ENCODE measurements at places on chromosomes 3 and 15.

GRCh38 chr3:42702982-42703694 is 540 bp upstream of the HHATL start:
- no peak for DNase-seq

- no peak for DNase-seq
Measured at GRCh38 chr15:83198476-83198875, 9.1 kb downstream of the HDGFL3 start.

- DNase-seq: no peak
Measured at GRCh38 chr3:6551165-6551564, 309.8 kb upstream of the GRM7 start.

GRCh38 chr3:156614642-156615511 is 59.5 kb upstream of the TIPARP start:
- no peak for DNase-seq

GRCh38 chr3:123961508-123961856 is 453 bp upstream of the CCDC14 start:
- DNase-seq: no peak

DNA sequence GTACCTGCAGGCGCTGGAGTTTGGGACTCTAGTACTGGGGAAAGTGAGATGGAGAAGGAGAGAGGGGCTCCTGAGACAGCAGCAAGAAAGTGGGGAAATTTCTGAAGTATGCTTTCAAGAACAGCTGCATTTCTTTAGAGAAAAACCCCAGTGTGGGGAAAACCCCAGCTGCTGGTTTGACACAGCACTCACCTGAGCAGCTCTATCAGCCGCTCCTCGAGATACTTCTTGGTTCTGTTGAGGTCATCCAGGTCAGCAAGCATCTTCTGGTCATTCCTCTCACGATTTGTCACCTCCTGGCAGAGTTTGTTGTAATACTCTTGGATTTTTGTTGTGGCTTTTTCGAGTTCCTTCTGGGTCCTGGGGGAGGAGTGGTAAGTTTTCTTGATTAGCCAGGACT is 18.8 kb downstream of the CXCR6 start:
- no peak for DNase-seq

DNA sequence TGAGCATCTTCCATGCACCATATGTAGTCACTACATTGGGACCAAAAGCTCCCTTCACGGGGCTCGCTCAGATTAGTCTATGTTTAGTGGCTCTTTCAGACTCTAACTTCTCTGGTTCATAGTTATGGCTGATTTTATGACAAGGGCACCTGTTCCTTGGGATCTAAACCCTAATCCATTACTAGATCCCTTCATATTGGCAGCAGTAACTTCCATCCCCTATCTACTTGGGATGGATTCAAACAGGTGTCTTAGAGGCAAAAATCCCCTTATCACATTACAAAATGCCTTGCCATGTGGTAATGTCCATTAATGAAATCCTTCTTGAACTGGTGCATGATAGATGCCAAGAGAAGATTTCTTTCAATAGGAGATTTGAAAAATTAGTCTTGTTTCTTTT is 96.7 kb upstream of the TP63 start:
- DNase-seq: no peak

DNA sequence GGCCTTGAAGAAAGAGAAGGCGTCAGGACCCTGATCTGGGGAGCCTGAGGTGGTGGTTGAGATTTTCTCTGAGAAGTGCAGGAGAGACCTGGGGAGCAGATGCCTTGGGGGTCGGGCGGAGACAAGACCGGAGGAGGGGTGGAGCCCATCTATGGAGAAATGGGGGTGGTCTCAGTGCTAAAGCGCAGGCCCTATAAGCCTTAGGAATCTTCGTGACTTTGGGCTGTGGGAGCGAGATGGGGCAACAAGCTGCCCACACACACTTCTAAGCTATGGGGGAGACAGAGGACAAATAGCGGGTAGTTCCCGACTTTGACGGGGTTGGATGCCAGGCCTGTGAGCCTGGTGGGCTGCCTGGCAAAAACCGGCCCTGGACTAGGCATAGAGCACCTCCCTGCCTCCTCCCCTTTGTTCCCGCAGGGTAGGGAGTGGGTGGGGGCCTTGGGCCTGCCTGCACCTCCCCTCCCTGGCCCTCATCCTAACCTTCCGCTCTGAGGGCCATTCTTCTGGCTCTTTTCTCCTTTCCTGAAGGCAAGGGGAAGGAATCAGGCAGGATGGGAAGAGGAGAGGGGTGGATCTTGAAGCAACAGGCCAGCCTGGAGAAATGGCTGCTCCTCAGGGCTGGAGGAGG is 880 bp downstream of the NISCH start:
- peak; percentile 53 for DNase-seq

DNA sequence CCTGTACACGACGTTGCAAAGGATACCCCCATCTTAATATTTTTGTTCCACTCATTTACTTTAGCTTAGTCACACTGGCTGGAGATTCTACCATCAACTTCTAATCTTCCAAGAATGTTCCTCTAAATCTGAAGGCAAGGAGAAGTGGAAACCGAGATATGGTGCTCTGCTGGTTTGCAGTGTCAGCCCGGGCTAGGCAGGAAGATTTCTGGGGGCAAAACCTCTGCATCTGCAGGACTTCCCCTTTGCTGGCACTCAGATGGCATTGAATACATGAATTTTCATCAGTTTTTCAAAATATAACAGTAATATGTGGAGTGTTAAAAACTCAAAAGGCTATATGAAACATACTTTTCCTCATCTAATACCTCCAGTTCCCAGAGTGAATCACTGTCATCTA is 240.4 kb downstream of the RPLP1 start:
- no peak for DNase-seq

- DNase-seq: peak; percentile 9
Measured at GRCh38 chr3:51712511-51712931, 5.7 kb downstream of the GRM2 start.

DNA sequence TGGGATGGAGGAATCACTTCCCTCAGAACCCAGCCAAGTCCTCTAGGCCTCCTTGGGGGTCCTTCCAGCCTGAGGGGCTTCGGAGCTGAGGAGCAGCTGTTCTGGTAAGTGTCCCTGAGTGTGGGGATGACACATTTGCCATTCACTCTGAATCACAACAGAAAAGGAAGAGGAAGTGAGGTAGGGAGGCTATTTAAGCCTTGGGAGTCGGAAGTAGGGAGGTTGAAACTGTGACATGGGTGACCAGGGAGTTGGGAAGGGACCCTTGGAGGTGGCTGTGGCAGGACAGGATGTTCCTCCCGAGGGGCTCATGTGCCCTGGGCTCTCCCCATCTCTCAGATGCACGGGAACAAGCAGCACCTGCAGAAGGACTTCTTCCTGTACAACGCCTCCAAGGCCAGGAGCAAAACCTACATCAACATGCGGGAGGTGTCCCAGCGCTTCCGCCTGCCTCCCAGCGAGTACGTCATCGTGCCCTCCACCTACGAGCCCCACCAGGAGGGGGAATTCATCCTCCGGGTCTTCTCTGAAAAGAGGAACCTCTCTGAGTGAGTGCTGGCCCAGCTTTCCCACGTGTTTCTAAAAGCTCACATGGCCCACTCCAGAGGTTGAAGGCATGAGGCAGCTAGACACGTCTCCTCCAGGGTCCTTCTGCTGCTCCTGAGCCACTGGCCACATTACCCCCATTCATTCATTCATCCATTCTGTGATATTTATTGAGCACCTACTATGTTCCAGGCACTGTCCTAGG is 43.3 kb downstream of the CAPN3 start:
- no peak for DNase-seq

DNA sequence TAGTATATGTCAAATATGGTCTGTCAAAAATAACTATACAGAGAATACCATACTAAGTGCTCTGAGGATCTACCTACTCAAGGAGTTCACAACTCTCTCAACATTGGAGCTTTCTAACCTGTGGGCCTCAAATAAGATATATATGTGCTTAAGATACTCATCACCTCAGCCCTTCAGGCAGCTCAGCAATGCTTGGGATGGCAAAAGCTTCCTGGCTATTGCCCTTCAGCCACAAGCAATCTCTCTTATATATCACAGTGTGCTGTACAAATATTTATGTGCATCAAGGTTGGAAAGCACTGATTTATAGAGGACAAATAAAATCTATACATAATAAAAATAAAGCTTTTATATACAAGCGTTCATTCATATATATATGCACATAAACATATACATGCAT is 40.3 kb downstream of the ICE2 start:
- no peak for DNase-seq

- no peak for DNase-seq
Measured at GRCh38 chr15:89360294-89360971, 25.8 kb upstream of the POLG start.

DNA sequence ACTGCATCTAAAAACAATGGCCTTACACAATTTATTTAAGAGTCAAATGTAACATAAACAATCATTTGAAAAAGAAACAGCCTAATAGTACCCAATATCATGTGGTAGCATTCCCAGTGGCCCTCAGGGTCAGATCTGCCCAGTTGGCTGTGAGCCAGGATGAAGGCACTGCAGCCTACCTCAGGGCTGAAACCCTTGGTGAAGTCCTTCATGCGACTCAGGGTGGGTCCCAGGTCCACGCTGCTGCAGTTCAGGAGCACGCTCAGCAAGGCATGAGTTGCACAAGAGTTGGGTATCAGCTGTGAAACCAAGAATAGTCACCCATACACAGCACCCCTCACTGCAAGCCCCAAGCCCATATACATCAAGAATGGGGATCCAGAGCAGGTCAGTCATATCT is 37.1 kb downstream of the SEMA3G start:
- no peak for DNase-seq

DNA sequence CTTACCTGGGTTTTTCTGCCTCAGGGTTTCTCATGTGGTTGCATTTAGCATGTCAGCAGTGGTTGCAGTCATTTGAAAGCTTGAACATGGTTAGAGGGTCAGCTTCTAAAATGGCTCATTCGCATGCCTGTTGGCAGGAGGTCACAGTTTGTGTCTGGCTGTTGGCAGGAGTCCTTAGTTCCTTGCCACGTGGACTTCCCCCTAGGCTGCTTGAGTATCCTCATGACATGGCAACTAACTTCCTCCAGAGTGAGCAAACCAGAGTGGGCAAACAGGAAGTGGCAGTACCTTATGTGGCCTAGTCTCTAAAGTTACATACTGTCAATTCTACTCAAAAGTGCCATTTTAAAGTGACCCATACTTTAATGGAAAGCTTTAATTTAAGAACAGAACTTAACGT is 3.4 kb upstream of the UNC13C start:
- DNase-seq: no peak

DNA sequence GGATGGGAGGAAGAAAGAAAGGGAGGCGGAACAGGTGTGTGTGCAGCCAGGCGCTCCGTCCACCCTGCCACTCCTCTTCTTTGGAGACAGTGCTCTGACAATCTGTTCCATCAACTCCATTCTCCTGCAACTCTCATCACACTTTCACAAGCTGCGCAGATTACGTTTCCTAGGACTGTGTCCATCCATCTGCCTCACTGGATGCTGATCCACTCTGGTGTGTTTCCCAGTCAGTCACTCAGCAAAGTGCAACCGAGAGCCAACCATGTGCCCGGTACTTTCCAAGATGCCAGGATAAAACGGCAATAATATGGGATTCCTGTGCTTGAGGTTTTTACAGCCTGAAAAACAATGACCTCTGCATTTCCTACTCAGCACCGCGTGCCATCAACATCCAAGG is 59.6 kb downstream of the SLC12A8 start:
- DNase-seq: no peak

- DNase-seq: no peak
Measured at GRCh38 chr3:108736821-108737220, 20.4 kb downstream of the RETNLB start.

- no peak for DNase-seq
Measured at GRCh38 chr3:45182915-45183871, 37.0 kb upstream of the CDCP1 start.

GRCh38 chr3:107956991-107957900 is 133.6 kb downstream of the CD47 start:
- DNase-seq: peak; percentile 82

DNA sequence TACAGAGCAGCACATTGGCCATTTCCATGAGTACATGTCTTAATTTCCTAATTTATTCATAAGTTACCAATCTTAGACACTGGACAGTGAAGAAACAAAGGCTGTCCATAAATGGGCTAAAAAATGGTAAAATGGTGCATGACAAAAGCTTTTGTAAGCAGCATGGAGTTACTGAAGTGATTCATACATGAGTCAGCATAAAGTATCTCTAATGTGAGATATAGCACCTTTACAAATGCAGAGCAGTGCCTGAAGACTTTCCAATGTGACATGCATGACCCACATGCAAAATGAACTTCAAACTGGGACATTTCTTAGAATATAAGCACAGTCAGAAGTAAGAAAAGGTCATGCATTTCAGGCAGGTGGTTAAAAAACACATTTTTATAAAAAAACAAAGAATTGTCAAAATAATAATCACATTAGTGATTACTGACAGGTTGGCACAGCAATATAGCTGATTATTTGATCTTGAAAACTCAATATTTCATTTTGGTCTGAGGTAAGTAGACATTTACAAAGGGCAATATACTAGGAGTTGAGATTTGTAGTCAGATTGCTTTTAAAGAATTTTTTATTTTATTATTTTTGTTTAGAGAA is 299.3 kb downstream of the PLCL2 start:
- no peak for DNase-seq

- no peak for DNase-seq
Measured at GRCh38 chr3:174342171-174342570, 517.0 kb upstream of the NAALADL2 start.

DNA sequence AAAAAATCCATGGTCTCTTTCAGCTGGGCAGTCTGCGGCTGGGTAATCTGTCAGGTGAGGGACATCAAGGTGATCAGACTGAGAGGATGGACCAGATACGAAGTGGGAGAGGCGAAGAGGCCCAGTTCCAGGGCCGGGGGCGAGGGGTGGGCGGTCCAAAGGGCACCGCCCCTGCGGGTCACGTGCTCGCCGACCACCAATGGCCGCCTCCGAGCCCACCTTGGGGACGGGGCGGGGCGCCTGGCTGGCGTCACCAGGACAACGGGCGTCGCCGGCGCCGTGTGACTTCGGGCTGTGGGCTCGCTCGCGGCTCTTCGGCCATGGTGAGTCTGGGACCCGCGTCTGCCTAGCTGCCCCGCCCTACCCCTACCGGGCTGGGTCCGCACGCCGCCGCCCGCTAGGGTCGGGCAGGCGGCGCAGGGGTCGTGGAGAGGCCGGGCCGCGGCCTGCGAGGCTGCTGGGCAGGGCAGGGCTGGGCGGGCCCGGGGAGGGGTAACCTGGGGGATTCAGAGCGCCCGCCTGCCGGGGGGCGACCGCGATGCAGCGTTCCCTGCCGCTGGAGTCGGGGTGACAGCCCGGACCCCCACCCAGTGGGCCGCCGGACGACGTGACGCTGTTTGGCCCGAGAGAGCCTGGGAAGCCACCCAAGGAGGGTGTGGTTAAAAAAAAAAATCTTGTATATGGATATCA is at the start of gene FBXL2:
TSS of gene FBXL2 (plus strand) at position 250 of the 690 bp plus-strand sequence. CDS start at position 321, 71 bp downstream.
- DNase-seq: peak; percentile 71

- no peak for DNase-seq
Measured at GRCh38 chr3:66439666-66440344, 61.0 kb downstream of the LRIG1 start.

GRCh38 chr3:63951492-63952247 is 39.5 kb upstream of the SCAANT1 start:
- no peak for DNase-seq

GRCh38 chr3:156787926-156788663 is 38.1 kb upstream of the LEKR1 start:
- DNase-seq: no peak
